ENCODE measurements at places on chromosomes 1 and 21.

DNA sequence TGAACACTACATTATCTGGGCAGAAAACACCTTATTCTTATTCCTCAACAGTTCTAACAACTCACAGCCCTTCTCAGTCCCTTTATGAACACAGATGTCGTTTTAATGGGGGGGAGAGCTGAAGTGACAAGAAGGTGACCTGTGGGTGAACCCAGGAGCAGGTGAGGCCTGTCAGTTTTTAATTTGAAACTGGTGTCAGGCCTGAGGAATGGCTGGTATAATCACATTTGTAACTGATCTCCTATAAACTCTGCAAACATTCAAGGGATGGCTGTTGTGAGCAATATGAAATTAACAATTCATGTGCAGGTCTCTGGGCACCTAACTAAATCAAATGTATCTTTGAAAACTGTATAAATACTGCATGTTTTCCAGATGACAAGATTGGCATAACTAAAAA is 362.1 kb upstream of the NR5A2 start:
- DNase-seq: no peak

- DNase-seq: no peak
Observed at GRCh38 chr1:87435484-87435883, 106.8 kb downstream of the LMO4 start.

- DNase-seq: no peak
Observed at GRCh38 chr1:182795563-182796228, 6.1 kb downstream of the NPL start.

- no peak for DNase-seq
Observed at GRCh38 chr1:228368801-228369607, 37.6 kb downstream of the TRIM11 start.

DNA sequence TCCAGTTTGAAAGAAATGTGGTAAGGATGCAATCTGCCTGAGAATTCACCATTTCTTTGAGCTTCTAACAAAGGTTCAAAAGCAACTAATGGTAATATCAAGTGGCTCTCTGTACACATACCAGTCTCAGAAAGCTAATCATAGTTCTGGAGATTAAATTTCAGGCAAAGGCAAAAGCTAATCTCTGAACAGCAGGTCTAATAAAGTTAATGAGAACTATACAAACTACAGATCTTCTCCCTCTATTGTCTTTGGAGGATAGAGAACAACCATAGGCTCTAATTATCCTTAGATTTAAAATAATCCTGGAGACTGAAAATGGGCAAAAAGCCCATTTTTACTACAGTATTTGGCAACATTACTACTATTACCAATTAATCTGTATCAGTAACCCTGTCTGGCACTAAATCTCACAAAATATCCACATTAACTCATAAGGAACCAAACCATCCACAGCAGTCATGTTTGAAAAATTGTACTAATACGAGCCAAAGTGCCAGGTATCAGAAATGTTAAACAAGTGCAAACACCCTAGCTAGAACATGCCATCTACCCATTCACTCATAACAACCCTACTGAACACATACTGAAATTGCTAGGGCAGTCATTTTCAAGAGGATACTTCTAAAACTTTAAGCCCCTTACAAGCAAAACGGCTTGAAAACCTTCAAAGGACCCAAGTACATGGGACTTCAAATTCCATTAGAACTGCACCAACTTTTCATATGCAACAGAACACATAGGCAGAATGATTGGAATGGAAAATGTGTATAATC is 4.8 kb downstream of the DIPK1A start:
- DNase-seq: no peak

GRCh38 chr1:98384461-98385141 is 276.9 kb upstream of the SNX7 start:
- no peak for DNase-seq
